ENCODE measurements at places on chromosomes 6 and 20.

- DNase-seq: no peak
Observed at GRCh38 chr6:125406741-125407140, 105.0 kb upstream of the HDDC2 start.

- DNase-seq: peak; percentile 65
Observed at GRCh38 chr20:51022803-51023616, at the start of gene KCNG1. Gene KCNG1 (minus strand): TSS chr20:51023107. CDS start chr20:51010338, 12,769 bp downstream.

DNA sequence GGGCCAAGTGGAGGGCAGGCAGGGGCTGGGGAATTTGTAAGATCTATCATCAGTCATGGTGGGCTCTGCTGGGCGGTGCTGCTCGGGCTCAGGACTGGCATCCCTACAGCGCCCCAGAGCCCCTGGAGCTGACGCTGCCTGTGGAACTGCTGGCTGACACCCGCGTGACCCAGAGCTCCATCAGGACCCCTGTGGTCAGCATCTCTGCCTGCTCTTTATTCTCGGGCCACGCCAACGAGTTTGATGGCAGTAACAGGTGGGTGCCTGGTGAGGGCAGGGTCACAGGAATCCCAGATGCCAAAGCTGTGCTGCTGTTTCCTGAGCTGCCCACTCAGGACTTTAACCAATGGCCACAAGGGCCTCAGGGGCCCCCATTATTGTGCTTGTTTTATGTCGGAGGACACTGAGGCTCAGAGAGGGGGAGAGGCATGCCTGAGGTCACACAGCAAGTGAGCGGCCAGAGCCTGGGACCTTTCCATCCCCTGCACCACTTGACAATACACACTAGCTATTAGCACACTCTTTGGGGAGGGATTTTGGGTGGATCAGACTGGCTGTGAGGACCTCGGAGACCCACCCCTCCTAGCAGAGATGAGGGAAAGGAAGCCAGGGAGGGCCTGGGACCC lies 6.3 kb downstream of the BPIFB2 start:
- DNase-seq: no peak

DNA sequence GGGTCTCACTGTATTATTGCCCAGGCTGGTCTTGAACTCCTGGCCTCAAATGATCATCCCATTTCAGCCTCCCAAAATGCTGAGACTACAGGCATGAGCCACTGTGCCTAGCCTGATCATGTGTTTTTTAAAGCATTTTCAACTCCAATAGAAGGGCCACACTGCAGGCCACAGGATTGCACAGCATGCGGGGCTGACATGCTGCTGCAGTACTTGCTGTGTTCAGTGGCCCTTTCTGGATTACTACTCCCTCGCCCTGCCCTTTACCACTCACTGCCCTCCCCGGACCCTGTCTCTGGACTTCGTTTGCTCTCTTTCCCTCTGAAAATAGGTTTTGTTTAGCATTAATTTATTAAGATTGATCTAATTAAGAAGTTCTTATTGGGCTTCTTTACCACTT lies 37.3 kb downstream of the HECA start:
- DNase-seq: no peak

DNA sequence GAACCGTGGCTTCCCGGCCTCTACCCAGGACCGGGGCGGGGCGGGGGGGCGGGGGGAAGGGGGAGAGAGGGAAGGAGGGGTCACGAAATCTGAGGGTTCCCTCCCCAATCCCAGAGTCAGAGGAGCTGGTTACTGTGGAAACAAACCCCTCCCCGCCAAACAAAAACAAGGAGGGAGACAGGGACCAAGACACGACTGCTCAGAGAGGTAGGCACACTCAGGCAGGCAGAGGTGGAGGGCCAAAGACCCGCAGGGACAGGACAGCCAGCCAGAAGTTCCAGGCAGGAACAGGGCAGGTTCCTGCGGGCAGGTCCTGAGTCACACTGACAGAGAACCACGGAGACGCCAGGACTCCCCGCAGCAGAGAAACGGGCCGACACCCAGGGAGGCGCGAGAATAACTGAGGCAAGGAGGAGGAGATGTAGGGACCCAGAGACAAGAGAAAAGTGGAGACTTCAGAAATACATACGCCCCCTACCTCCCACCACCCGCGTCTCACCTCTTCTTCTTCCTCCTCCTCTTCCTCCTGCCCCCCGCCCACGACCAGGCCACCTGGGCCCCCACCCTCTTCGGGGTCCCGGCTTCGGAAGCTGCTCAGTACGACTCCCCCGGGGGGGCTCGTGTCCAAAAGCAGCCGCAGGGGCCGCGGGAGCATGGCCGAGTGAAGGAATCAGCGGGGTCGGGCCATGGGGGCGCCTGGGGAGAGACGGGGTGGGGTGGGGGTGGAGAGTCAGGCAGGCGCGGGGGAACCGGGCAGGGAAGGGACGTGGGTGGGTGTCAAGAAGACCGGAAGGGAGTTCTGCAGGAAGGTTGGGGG lies 578 bp downstream of the RGL2 start:
- peak; percentile 83 for DNase-seq

GRCh38 chr6:39707962-39708683 lies 17.1 kb downstream of the KIF6 start:
- DNase-seq: no peak

- DNase-seq: no peak
Observed at GRCh38 chr6:136963259-136963658, 41.2 kb downstream of the SLC35D3 start.

- no peak for DNase-seq
Observed at GRCh38 chr6:20441921-20442320, 40.2 kb downstream of the E2F3 start.

DNA sequence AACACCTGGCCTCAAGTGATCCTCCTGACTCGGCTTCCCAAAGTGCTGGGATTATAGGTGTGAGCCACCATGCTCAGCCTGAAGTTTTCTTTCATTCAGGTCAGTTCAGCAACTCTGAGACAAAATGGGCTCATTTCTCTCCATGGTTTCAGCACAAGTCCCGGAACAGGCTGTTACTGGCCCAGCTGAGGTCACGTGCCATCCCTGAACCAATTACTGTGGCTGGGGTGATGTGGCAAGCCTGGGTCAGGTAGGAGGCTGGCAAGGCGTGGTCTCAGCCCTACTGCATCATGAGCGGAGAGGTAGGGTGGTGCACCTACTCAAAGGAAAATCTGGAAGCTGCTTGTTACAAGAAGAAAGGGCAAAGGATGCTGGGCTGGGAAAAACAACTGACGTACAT lies 326.4 kb downstream of the KIF16B start:
- no peak for DNase-seq

DNA sequence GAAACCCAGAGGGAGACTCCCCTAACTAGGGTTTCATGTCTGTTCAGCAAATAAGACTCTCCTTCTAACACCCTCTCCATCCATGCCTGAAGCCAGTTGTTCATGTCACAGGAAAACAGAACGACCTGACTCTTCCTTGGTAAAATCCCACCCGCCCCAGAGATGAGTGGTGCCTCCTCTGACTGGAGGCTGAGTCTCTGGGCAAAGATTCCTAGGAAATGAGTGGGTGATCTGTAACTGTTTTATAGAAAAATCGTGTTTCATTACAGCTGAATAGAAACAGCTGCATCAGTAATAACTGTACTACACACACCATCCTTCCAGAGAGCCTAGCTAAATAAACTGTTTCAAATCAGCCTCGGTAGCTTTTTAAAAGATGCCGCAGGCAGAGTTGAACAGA lies 37.4 kb upstream of the MRPS10 start:
- DNase-seq: no peak

GRCh38 chr6:93549868-93550267 lies 130.5 kb upstream of the EPHA7 start:
- DNase-seq: no peak

DNA sequence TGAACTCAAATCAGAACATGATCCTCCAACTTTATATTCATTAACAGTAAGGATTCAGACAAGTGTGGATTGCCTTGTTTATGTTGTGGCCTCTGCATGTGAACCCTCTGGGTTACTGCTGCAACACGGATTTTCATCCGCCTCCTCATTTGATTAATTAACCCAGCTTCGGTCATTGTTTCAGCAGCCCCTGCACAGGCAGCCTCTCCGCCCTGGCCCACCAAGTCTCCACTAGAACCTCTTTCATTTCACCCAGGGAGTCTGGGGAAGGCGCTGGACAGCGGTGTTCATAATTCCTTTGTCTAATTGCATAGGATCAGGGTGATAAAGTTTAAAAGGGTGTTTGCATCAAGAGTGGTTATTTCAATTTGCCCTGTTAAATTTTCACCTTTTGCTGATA lies 15.7 kb downstream of the NKX2-2 start:
- DNase-seq: no peak

GRCh38 chr20:47487175-47487917 lies 14.3 kb upstream of the NCOA3 start:
- peak; percentile 29 for DNase-seq

GRCh38 chr6:153553627-153554026 lies 422.5 kb upstream of the RGS17 start:
- DNase-seq: no peak

DNA sequence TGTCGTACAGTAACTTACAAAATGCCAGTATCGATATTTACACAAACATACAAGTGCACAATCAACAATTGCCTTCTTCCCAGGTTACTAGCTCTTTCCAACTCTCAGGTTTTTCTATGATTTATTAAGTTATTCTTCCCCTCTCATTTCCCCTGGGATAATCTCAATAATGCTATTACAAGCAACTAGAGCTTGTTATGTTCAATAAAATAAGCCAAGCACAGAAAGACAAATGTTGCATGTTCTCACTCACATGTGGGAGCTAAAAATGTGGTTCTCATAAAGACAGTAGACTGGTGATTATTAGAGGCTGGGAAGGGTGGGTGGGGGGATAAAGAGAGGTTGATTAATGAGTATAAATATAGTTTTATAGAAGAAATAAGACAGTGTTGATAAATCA lies 577.1 kb downstream of the HACE1 start:
- DNase-seq: no peak

- DNase-seq: no peak
Observed at GRCh38 chr6:109229536-109229935, 134.2 kb downstream of the CEP57L1 start.

DNA sequence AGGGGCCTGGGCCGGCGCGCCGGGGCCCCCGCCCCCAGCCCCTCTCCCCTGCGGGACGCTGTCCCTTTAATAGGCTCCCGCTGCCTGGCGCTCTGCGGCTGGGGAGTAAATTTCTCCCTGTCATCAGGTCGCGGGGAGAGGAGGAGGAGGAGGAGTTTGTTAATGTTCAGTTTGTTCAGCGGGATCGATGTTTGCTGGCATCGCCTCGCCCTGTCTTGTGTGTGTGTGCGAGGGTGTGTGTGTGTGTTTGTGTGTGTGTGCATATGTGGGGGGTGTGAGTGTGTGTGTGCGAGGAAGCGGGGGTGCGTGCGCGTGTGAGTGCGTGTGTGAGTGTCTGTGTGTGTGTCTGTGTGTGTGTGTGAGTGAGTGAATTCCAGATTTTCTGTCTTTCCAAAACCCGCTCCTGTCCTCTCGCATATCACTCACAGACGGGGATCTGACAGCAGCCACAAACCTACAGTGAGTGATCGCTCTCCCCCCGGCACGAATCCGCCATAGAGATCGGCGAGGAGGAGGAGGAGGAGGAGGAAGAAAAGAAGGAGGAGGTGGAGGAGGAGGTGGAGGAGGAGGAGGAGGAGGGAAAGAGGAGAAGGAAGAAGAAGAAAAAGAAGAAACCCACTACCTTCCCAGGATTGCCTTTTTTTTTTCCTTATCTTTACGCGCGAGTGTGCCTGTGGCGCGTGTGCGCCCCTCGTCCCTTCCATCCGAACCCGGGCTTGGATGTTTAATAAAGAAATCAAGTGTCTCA lies at the start of gene TSHZ2:
TSHZ2 (plus strand) TSS at position 169 of the 748 bp plus-strand sequence. CDS start 936 bp downstream, outside the sequence.
- DNase-seq: no peak

DNA sequence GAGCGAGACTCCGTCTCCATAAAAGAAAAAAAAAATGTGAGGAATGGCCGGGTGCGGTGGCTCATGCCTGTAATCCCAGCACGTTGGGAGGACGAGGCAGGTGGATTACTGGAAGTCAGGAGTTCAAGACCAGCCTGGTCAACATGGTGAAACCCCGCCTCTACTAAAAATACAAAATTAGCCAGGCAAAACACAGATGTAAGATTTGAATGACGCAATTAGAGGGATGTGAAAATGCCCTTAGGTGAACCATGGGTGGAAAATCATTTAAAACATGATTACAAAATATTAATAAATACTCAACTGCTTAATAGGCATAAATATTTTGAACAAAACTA lies 20.9 kb downstream of the COL9A3 start:
- DNase-seq: no peak

GRCh38 chr6:6074190-6074589 lies 67.5 kb upstream of the NRN1 start:
- no peak for DNase-seq

DNA sequence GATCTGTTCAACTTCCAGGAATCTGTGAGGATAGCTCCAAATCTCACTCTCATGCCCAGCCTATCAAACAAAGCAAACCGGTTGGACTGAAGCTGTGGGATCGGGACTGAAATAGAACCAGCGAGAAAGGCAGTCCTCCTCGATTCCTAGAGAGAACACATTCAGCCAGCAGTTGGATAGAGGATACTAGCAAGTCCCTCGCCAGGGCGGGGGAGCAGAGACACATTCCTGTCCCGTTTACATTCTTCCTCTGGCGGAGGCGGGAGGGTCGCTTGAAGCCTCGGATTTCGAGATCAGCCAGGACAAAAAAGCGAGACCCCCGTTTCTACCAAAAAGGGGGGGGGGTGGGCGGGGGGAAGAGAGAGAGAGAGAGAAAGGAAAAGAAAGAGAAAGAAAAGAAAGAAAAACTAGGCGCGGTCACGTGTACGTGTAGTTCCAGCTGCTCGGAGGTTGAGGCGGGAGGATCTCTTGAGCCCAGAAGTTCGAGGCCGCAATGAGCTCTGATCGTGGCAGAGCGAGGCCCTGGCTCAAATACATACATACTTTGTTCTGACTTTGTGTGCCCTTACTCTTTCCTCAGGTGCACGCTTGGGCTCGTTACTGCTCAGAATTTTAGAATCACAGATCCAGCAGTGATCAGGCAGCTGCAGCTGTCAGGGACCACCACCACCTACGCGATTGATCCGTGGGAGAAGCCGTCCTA lies 19.5 kb downstream of the ZNF311 start:
- DNase-seq: peak; percentile 84

GRCh38 chr6:101595276-101595675 lies 201.8 kb downstream of the GRIK2 start:
- DNase-seq: no peak

Data from suppressor macrophage (primary cell).